ENCODE measurements at places on chromosomes 6 and 20. TPM values are rescaled to one million over a fixed set of nuclear protein-coding genes. Genes with fewer than 3 reads are reported as not detected.

DNA sequence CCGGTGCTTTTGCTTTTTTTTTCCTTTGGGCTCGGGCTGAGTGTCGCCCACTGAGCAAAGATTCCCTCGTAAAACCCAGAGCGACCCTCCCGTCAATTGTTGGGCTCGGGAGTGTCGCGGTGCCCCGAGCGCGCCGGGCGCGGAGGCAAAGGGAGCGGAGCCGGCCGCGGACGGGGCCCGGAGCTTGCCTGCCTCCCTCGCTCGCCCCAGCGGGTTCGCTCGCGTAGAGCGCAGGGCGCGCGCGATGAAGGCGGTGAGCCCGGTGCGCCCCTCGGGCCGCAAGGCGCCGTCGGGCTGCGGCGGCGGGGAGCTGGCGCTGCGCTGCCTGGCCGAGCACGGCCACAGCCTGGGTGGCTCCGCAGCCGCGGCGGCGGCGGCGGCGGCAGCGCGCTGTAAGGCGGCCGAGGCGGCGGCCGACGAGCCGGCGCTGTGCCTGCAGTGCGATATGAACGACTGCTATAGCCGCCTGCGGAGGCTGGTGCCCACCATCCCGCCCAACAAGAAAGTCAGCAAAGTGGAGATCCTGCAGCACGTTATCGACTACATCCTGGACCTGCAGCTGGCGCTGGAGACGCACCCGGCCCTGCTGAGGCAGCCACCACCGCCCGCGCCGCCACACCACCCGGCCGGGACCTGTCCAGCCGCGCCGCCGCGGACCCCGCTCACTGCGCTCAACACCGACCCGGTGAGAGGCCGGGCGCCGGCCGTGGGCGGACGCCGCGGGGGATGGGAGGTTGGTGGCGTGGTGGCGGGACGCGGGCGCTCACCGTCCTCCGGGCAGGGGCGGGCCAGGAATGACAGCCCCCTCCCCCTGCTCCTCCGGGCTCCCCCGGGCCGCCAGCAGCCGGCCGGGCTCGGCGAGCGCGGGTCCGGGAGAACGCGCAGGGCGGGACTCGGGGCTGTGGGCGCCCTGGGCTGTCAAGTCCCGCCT, 606 bp downstream of the ID4 start:
- DNase-seq, result peak; percentile 44

The DNMT3B gene
- total RNA-seq, result 7.3 TPM

The SLC17A1 gene
- not detected for total RNA-seq

GRCh38 chr6:31727717-31728671, 1.1 kb downstream of the DDAH2 start:
- DNase-seq, result no peak

The SNRPB2 gene
- total RNA-seq, result 76.8 TPM

Measured in PC-3 (cell line).